MG63 (cell line): ENCODE measurements at places on chromosomes 6 and 20. TPM values are rescaled to one million over a fixed set of nuclear protein-coding genes. Genes with fewer than 3 reads are reported as not detected.

- no peak for DNase-seq
Measured at GRCh38 chr20:3651204-3651962, 11.8 kb downstream of the GFRA4 start.

GRCh38 chr6:154506991-154507898, 3.2 kb downstream of the CNKSR3 start:
- no peak for DNase-seq

- no peak for DNase-seq
Measured at GRCh38 chr6:21185861-21186478, 407.6 kb upstream of the SOX4 start.

DNA sequence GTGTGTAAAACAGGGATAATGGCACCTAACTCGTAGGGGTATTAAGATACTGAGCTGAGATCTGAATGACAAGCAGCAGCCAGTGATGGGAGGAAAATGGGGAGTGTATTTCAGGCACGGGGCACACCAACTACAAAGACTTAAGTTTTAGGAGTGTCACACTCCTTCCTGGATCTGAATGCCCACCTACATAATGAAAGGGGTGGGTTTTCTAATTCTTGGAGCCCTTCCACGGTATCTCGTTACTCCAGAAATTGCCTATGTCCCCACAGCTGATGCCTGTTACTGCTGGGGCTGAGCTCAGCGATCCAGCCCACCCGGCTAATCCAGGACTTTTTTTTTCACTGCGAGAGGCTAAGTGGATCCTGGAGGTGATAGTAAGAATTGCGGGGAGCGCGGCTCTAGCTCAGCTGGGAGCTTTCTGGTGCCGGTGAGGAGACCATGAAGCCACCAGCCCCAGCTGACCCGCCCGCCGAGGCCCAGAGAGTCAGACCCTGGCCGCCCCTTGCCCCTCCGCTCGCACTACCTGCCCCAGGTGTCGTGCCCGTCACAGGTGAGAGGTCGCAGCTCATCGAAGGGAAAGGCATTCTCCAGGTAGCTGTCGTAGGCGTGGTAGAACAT, 727 bp downstream of the EDEM2 start:
- peak; percentile 34 for DNase-seq

The FGD2 gene
- total RNA-seq: 0.33 TPM in 1 of 2 replicates, not detected in the other
